Thoracic aorta (tissue), 2 donors: ENCODE measurements at places on chromosomes 6 and 20. TPM values are rescaled to one million over a fixed set of nuclear protein-coding genes. Genes with fewer than 3 reads are reported as not detected.

- no peaks in the 10 kb centered on the region for H3K27me3 ChIP-seq
- H3K36me3 ChIP-seq, result no peaks in the 10 kb centered on the region
- DNase-seq, result no peak
- H3K4me3 ChIP-seq, result no peak overlapping the region
- no peak overlapping the region for H3K27ac ChIP-seq
Measured at GRCh38 chr6:148464319-148465010, 121.8 kb downstream of the SASH1 start.

GRCh38 chr6:11706171-11706570 lies 72.4 kb downstream of the ADTRP start:
- no peak overlapping the region for H3K27ac ChIP-seq
- H3K27me3 ChIP-seq, result no peaks in the 10 kb centered on the region
- H3K4me1 ChIP-seq, result no peaks in the 10 kb centered on the region
- H3K36me3 ChIP-seq, result no peaks in the 10 kb centered on the region
- no peak for DNase-seq
- no peak overlapping the region for H3K4me3 ChIP-seq

GRCh38 chr20:2341336-2341735 lies 39.4 kb upstream of the TGM6 start:
- H3K27me3 ChIP-seq, result no peaks in the 10 kb centered on the region
- H3K36me3 ChIP-seq, result no peaks in the 10 kb centered on the region
- no peaks in the 10 kb centered on the region for H3K4me1 ChIP-seq
- H3K4me3 ChIP-seq, result no peak overlapping the region
- no peak overlapping the region for H3K27ac ChIP-seq

Gene RGS17
- 3.4 TPM for total RNA-seq
